ENCODE measurements at places on chromosomes 13 and 19.

GRCh38 chr19:19171821-19172532, 1.9 kb upstream of the MEF2B start:
- DNase-seq, result peak; percentile 46

- no peak for DNase-seq
Measured at GRCh38 chr19:14961956-14962685, 17.5 kb downstream of the SLC1A6 start.

DNA sequence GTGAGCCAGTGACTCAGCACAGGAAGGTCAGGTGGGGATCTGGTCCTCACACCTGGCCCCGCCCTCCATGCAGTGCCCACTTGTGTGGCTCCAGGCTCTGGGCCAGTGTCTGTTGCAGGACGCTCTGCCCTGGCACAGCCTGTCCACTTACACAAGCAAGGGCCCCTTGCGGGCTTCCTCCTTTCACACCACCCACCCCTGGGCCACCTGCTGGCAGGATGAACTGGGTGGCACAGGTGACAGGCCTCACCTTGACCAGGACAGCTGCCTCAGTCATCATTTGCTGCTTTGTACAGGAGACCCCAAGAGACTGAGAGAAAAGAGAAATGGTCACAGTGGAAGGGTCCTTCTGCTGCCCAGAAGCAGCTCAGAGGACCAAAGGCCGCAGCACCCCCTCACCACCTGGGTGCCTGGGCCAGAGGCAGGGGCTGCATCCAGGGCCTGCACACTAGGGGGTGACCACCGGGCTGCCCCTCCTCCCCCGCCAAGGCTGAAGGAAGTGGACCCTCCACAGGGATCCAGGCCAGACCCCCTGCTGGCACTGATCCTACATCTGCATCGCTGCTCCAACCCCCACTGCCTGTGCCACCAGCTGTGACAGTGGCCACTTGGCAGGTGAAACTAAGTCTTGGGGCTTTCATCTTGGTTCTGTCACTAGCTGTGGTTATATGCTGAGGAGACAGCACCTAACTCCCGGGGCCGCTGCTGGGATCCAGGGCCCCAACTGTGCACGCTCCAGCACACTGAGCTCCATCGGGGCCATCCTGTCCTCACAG, 110.3 kb downstream of the TUBA3C start:
- DNase-seq, result no peak

- no peak for DNase-seq
Measured at GRCh38 chr19:30634131-30634830, 262.1 kb downstream of the ZNF536 start.

- DNase-seq, result no peak
Measured at GRCh38 chr13:38824342-38824741, 137.5 kb downstream of the FREM2 start.

DNA sequence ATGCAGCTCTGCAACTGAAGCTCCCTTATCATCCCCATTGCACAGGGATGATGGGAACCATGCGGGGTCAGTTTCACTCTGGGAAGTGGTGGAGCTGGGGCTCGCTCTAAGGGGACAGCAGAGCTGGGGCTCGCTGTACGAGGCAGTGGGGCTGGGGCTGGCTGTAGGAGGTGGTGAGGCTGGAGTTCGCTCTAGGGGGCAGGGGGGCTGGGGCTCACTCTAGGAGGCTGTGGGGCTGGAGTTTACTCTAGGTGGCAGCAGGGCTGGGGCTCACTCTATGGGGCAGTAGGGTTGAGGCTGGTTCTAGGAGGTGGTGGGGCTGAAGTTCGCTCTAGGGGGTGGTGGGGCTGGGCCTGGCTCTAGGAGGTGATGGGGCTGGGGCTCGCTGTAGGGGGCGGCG, 99.1 kb downstream of the UQCRFS1 start:
- DNase-seq, result no peak

- DNase-seq, result peak; percentile 92
Measured at GRCh38 chr19:21463449-21464105, 41.8 kb upstream of the ZNF429 start.

GRCh38 chr19:44476559-44477408, 23.5 kb downstream of the ZNF180 start:
- DNase-seq, result no peak

- no peak for DNase-seq
Measured at GRCh38 chr19:15846923-15847322, 31.5 kb upstream of the OR10H1 start.

DNA sequence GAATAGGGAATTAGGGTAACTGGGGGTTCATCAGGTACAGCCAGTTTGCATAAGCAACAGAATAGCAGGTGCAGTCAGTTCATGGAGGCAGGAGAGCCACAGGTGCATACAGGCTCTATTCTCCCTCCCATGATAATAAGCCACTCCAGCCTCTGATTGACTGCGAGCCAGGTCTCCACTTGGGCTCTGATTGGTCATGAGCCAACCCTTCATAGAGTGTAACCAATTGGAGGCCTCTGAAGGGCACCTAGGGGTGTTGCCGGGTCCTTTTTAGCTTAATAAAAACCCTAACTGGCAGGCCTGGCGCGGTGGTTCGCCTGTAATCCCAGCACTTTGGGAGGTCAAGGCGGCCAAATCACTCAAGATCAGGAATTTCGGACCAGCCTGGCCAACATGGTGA, 8.7 kb upstream of the CKM start:
- DNase-seq, result no peak

DNA sequence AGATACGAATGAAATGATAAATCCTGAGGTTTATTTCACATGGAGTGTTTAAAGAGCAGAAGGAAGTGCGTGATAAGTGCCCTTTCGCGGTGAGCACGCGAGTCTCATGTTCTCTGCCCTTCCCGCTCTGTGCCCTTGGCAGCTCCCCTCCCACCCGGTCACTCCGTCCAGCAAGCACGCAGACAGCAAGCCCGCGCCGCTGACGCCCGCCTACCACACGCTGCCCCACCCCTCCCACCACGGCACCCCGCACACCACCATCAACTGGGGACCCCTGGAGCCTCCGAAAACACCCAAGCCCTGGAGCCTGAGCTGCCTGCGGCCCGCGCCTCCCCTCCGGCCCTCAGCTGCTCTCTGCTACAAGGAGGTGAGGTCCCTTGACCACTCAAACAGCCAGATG, 37.4 kb upstream of the TEX29 start:
- DNase-seq, result no peak

Measured in lung (tissue), 17 donors.